Glutamatergic neuron (in vitro differentiated cells): ENCODE measurements at places on chromosomes 4 and X.

DNA sequence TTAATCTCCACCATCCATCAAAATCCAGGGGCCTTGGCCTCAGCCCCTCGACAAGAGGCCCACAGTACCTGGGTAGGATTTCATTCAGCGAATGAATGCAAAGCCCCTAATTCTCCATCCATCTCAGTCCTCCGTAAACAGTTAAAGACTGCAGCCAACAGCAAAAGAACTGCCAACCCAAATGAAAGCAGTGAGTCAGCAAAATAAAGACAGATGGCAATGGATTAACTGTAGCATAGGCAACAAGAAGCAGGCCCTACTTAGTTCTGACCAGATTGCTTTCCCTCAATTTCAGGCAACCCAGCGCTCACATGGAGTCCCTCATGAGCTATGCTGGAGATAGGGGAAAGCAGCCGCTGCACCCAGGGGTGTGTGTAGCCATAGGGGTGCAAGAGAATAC lies 21.4 kb downstream of the PLAC1 start:
- no peak for DNase-seq

DNA sequence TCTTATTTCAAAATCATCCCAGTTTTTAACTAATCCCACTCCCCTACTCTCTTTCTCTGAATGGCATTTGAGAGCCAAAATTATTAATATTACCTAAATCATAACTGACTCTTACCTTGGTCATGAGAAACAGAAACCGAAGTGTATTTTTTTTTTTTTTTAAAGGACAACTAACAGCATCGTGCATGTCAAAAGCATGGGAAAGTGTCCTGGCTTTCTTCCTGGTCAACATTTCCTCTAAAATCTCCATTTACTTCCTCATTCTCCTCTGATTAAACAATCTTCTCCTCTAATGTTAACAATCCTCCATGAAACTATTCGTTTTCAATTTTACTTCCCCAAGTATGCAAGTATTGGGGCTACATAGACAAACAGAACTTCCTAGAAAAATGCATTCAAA lies 2.1 kb upstream of the STS start:
- DNase-seq, result no peak

DNA sequence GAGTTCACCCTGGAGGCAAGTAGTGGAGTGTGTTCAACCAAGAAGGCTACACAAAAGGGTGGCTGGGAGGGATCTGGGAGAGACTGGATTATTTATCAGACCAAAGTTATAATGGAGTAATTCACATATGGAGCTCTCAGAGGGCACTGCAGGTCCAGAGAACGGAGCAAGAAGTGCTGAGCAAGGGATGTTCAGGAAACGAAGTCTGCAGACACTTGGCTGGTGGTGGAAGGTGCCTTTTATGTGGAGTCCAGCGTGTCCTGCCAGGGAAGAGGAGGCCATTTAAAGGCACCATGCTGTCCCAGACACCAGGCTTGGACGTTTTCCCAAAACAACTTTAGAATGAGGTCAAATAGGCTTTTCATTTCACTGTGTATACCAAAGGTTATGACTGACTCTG lies 130.1 kb downstream of the CEP135 start:
- DNase-seq, result no peak

GRCh38 chr4:186557486-186557885 lies 2.1 kb upstream of the MTNR1A start:
- DNase-seq, result peak; percentile 66

- no peak for DNase-seq
Observed at GRCh38 chrX:139929876-139930275, 3.0 kb downstream of the ATP11C start.

GRCh38 chr4:112979881-112980421 lies 69.5 kb upstream of the ANK2 start:
- no peak for DNase-seq

DNA sequence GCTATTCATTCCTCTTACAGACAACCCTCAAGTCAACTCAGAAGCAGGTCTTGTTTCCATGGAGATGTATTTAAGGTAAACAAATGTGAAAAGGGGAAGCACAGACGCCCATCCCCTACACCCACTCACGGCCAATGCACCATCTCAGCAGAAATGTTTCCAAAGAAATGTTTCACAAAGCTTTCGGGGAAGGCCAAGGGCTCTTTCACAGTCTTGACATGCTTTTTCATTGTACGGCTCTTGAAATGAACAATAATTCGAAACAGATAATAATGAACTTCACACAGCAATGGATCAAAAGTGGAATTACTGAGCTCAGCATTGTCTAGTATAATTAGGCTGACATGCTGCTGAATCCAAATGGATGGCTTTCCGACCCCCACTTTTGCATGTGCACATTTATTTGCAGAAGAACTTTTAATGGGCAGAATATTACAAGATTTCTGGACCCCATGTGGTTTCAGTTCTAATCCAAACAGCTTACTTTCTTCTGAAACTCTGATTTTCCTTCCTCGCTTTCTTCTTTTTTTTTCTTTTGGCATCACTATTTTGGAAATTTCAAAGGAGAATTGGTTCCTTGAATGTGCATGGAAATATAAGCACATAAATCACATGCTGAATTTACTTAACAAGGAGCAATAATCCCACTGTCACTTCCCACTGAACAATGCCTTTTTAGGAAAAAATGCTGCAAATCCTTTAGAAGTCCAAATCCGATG lies 160.9 kb downstream of the SMIM20 start:
- DNase-seq, result no peak

DNA sequence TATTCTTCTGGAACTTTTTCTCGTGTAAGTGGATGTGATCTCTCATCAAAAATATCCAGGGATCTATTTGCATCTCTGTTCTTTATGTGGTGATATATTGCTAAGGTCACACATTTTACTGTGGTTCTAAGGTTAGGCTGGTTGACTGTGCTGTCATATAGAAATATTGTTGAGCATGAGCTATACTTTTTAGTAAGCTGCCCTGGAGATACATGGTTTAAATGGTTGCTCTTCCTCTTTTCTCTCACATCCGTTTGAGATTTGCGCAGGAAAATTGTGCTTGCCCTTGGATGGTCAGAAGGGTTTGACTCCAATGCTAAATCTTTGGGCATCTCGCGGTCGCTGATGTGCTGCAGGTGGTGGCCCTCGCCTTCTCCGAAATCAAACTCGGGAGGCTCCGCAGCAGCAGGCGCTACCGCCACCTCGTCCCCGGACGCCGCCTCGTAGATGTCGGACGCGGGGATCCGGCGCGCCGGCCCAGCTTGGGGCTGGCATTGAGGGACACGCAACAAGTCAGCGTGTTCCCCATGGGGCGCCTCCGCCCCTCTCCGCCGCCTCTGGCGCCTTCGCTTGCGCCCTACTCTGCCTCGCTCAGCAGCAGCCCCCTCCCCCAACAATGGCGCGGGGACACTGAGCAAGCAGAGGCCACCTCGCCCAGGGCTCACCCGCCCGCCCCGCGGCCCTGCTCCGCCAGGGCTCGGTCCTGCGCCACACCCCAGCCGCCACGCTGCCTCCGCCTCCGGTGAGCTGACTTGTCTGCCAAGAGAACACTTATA lies 154.5 kb downstream of the MSN start:
- DNase-seq, result peak; percentile 22

DNA sequence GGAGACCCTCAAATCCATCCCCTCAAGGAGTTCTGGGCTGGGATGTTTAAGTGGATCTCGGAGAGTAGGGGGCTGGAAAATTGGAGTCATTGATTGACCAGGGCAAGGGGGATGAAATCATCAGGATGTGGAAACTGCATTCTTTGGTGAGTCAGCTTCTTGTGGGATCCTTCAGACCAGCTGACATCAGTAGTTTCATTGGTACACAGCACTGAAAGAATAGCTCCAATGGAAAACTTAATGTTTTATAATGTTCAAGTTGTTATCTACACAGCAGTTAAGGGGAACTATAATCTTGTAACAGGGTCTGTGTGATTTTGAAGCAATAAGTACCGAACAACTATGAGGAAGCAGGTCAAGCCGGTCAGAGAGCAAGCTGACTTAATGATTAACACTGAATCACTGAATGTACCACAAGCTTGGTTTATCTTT lies 506.1 kb downstream of the RPA4 start:
- no peak for DNase-seq

DNA sequence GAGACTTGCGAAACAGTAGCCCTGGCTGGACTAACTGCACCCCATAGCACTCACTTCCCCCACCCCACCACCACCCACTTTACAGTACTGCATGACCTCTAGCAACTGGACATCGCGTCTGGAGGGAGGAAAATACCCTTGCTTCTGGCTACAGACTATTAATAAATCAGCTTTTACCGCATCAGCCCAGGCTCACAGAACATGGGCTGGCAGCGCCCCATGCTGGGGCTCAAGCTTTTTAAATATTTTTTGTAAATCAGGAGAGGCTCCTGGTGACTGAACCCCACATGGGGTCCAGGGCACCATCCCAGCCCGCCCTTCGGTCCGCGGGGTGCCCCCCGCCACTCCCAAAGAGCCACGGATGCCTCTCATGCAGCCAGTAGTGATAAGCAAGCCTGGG lies 2.7 kb downstream of the HS6ST2 start:
- DNase-seq, result no peak
